ENCODE measurements at places on chromosomes 2 and 18.

- DNase-seq = no peak
Measured at GRCh38 chr2:47155091-47155876, at the start of gene STPG4. TSS of gene STPG4 (minus strand) at chr2:47155308. CDS start at chr2:47155251, 57 bp downstream.

- DNase-seq = no peak
Measured at GRCh38 chr18:6486764-6487426, 72.2 kb upstream of the L3MBTL4 start.

DNA sequence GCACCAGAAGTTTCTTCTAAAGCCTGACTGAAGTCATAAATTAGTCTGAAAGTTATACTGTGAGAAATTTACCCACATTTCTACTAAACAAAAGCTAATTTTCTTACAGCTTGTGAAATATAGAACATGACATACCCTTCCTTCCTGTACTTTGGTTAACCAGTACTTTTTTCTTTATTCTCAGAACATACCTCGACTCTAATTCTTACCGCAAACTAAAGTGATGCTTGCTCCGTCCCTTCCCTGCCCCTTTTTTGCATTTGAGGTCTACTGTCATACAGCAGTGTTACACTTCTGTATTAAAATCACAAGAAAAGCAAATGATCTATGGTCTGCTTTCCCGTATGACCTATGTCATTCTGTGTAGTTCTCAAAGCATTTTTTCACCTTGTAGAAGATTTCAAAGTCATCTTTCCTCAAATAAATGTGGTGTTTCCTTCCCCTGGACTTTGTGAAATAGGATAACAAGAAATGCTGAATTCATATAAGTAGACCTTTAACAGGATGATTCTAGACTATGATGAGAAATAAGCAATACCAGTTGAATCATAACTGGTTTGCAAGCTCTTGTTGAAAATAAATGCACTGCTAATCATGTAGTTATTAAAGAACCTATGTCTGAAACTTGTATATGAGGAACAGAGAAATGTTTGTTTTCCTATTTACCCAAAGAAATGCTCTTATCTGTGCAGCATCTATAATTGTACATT, 30.4 kb downstream of the CYTIP start:
- peak; percentile 39 for DNase-seq

DNA sequence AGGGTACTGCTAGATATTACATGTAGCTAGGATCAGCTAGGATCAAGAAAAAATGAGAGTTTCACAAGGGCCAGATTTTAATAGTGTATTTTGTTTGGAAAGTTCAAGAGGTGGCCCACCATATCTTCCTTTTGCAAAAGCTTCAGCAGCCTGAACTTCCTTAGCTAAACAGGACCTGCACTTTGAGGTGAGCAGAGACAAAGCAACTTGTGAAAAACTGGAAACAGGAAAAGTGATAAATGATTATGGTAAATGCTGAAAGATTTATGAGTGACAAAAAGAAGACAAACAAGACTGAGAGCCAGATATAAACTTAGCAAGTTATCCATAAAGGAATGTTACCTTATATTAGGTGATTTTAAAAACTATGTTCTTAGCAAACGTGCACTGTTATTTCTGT, 123.6 kb downstream of the ZNF521 start:
- no peak for DNase-seq

DNA sequence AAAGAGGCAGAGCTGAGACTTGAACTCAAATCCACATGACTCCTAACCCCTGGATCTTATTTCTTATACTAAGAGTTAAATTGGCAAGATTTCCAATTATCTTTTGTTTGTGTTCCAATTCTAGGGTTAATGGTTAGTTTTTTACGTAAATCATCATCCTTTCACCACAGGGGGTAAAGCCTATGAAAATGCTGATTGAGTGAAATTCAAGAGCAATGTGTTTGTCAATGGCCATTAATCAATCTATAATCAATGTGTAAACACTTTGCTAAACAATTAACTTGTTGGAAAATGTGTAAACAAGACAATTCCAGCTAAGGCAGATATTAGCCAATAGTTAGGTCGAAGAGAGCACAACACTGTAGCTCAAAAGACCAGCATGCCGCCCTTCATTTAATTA, 376.5 kb upstream of the ACVR2A start:
- DNase-seq = no peak

- no peak for DNase-seq
Measured at GRCh38 chr2:30759481-30759880, 47.8 kb downstream of the CAPN13 start.

- DNase-seq = no peak
Measured at GRCh38 chr18:9787036-9787435, 78.9 kb downstream of the RAB31 start.

DNA sequence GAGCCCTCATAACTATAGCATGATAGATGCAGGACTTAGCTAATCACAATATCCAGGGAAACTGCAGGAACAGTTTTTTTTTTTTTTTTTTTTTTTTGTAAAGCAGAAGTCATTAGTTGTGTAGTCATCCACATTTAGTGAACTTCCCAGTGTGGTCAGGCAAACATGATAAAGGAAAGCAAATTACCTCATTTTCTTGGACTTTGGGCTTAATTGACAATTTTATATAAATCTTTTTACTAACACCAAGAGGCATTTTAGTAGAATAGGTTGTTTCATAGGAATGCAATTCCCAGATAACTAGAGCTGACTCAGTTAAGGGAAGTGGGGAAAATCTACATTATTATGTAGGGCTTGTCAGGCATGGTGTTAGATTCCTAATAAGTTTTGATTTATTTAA, 142.7 kb upstream of the GCFC2 start:
- no peak for DNase-seq

GRCh38 chr18:32469190-32469651, 1.5 kb downstream of the GAREM1 start:
- no peak for DNase-seq

- DNase-seq = no peak
Measured at GRCh38 chr2:73451263-73451972, 65.8 kb downstream of the ALMS1 start.

- DNase-seq = no peak
Measured at GRCh38 chr2:20351555-20352229, 1.0 kb upstream of the PUM2 start.

DNA sequence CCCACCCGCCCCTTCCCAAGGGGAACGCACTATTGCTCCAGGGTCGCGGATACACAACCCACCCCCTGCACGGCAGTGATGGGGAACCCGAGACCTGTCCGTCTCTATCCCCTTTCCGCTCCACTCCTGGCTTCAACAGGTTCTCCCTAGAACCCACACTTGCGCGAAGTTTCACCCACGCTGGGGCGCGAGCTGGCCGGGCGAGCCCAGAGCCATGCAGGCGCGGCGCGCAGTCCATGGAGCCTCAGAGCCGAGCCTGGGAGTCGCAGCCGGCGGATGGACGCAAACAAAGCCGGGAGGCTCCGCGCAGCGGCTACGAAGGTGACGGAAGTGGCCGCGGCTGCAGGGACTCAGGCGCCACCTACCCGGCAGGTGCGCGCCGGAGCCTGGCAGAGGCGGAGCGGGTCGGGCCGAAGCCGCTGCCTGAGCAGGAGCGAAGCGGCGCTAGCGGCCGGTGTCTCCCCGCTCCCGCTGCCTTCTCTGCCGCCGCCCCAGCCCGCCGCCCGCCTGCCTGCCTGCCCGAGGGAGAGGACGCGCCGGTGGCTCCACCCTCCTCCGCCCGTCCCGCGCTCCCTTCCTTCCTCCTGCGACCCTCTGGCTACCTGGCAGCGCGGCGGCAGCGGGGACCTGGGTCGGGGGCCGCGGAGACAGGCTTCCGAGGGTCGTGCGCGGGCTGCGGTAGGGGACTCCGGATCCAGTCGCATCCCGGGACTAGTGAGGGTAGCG, 14.0 kb downstream of the ALPG start:
- DNase-seq = no peak

GRCh38 chr2:157479081-157480027, 35.5 kb upstream of the CYTIP start:
- no peak for DNase-seq

GRCh38 chr2:8392098-8392866, 289.6 kb upstream of the ID2 start:
- DNase-seq = no peak

DNA sequence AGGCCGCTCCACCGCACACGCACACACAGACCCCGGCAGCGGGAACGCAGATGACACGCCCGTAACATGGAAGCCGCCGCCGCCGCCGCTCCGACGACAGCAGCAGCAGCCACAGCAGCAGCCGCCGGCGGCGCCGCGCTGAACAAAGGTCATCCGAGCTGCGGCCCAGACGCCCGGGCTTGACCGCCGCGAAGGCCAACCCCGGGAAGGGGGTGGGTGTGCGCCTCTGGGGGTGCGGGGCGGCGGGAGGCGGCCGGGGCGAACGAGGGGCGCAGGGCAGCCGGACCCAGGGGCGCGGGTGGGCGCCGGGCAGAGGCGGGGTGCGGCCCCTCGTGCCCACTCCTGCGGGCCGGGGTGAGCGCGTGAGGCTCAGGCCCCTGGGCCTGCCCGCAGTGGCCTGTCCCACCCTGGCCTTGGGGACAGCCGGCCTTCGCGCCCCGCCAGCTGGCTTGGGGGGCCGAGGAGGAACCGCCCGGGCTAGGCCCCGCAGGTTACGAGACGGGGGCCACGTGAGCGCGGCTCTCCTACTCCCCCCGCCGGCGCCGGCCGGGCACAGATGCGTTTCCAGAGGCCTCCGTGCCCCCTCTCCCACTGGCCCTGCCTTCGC, 1.0 kb upstream of the ZNF532 start:
- DNase-seq = no peak

DNA sequence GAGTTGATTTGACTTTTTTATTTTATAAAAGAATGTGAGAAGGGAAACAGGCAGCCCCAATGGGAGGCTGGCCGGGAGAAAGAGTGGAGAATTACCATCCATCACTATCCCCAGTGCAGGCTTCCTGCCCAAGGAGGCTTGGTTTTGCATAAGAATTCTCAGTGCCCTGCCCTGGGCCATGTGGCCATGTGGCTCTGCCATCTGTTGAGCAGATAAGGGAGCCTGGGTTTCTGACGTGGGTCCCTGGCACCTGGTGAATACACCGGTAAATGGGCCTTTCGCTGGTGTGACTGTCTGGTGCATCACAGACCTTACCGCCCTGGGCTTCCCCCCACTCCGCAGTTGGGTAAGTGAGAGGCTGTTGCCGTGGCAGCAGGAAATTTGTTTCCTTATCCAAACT, 54.5 kb upstream of the TMEM163 start:
- no peak for DNase-seq

GRCh38 chr2:172162739-172163336, 60.1 kb upstream of the DLX2 start:
- no peak for DNase-seq

DNA sequence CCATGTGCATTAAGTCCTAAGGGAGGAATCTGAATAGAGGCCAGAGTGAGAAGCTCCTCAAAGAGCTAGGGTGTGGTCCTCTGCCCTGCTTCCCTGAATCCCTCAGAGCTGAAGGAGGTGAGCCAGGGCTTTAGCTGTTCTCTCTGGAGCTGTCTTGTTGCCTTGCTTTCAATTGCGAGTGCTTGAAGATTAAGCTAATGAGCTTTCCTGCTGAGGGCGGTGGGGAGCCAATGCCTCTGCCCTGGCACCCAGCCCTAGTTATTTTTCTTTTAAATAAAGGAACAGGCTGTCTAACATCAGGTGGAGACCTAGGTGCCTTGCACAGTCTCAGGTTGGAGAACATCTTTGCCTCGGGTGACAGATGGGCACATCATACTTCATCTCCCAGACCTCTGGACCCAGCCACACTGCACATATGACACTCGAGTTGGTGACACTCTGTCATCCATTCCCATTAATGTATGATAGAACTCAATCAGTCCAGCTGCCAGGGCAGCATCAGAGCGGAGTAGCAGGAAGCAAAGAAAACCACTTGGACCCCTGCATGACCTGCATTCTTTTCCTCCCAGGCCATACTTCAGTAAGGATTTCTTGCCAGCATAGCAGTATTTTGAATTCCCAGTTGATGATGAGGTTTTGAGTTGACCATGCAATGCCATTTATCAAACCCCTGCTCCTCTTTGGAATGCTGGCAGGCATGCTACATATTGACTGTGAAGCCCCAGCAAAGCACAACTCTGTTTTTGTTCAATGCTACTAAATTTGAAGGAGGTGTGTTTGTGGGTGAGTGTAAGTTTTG, 292.7 kb downstream of the RNF144A start:
- DNase-seq = no peak

GRCh38 chr2:207372483-207372882, 157.3 kb upstream of the CREB1 start:
- no peak for DNase-seq

GRCh38 chr18:22387787-22388186, 29.9 kb downstream of the CTAGE1 start:
- no peak for DNase-seq

DNA sequence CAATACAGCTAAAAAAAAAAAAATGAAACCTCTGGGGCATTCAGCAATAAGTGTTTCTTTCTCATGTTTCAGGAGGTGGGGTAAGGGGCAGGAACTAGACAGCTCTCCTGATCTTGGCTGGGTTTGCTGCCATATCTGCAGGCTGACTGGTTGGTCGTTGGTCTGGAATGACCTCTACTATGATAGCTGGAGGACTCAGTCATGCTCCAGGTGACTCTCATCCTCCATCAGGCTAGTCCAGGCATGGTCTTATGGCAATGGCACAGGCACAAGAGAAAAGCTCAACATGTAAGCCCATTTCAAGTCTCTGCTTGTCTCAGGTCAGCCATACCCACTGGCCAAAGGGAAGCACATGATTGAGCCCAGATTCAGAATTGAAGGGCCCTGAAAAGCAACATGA, 9.5 kb upstream of the SLC1A4 start:
- DNase-seq = no peak

DNA sequence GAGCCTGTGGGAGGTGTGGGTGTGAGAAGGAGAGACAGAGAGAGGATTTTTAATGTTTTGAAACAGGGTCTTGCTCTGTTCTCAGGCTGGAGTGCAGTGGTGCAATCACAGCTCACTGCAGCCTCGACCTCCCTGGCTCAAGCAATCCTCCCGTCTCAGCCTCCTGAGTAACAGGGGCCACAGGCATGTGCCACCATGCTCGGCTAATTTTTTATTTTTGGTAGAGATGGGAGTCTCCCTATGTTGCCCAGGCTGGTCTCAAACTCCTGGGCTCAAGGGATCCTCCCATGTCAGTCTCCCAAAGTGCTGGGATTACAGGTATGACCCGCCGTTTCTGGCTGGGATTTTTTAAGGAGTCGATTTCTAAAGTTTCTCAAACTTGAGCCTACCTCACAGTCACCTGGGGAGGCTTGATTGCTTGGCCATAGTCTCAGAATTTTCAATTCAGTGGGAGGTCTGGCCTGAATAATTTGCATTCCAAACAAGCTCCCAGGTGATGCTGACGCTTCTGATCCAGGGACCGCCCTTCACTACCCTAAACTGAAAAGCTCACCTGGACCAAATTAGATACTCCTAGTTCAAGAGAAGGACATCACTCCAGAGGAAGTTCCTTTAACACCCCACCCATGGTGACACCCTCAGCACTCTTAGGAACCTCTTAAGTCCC, 70.8 kb upstream of the SLC1A4 start:
- no peak for DNase-seq

Data from activated CD8-positive, alpha-beta memory T cell treated with anti-CD3 and anti-CD28 coated beads for 4 hours (primary cell).